NCI-H2081 (cell line): ENCODE measurements at places on chromosomes 12 and 14.

GRCh38 chr12:122865268-122866231 is 30.3 kb downstream of the HIP1R start:
- no peak for DNase-seq

DNA sequence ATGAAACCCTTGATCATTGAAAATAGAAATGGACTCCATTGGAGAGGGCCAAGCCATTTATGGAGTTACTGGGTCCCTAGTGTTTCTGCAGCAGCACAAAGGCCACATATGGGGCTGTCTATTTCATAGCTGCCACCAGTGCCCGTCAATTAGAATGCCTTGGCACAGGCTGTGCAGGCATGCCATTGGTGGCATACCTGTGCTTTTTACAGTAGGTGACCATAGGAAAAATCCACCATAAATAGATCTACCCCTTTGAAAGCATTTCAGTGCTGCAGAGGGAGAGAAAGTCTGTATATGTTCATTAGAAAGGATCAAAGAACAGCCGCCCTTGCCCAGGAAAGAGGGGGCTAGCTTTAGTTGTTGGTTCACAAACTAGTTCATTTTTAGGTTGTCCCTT is 13.1 kb downstream of the MYBPC1 start:
- DNase-seq, result no peak

- no peak for DNase-seq
These were observed 38.3 kb upstream of the PRB2 start for GRCh38 chr12:11433664-11434063.

GRCh38 chr12:121128908-121129810 is 3.5 kb upstream of the P2RX7 start:
- DNase-seq, result no peak

DNA sequence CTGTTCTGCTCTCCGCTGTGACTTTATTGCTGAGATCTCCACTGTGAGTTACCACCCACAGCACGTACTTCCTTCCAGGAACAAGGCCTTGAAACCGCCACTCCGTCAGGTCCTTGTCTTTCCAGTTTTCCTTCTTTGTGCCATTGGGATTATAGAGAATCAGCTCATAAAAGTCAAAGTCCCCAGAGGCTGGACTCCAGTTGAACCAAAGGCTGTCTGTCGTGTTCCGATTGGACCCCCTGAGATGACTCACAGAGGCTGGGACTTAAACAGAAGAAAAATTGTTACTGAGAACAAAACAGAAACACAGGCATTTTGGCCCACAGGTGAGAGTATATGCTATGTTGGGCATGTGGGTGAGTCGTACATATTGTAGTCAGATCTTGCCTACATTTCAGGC is 76.6 kb downstream of the PTPRB start:
- DNase-seq, result no peak

DNA sequence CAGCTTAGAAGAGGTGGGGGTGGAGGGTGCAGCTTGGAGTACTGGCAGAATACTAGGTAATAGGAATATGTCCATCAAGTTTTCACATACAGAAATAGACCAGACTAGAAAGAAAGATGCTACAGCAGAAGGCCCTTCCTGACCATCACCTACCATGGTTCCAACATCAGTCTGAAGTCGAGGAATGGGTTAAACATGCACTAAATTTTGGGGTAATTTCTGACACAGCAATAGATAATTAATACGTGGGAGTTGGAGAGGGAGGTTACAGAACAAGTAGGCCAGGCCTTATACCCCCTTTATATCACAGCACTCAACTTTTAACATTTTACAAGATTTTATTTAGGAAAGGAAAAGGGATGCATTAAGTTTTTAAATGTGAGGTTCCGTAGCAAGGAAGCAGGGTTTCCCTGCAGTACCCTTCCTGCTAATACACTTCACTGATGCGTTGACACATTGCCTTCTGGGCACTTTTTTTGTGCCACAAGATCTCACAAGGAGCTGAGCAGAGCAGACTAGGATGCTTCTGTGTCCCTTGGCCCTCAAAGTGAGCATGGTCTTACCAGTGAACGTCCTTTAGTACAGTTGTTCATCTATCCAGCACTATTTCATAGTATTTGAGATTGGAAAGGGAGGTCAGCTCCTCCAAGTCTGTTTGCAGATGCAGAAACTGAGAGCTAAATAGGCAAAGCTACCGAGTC is 50.8 kb downstream of the EID3 start:
- no peak for DNase-seq

GRCh38 chr12:122326586-122326985 is 60.3 kb upstream of the VPS33A start:
- no peak for DNase-seq

DNA sequence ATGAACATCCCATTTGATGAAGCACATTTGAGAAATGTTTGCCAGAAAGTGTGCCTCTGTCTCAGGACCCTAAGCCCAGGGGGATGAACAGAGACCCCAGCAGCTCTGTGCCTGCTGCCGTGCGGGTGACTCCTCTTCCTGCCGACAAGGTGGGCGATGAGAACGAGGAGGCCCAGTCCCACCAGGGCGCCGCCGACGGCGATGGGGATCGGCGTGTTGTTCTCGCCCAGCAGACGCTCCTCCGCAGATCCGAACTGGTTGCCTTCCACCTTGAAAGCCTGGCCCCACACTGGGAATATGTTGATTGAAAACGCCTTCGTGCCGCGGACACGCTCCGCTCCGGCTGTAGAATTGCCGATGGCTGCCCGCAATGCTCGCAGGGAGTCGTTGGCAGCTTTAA is 44.1 kb downstream of the LRTM2 start:
- DNase-seq, result no peak

GRCh38 chr14:72863216-72864006 is 30.5 kb downstream of the DPF3 start:
- DNase-seq, result no peak

- DNase-seq, result no peak
These were observed 2.9 kb upstream of the DHRS2 start for GRCh38 chr14:23633160-23633701.

- peak; percentile 88 for DNase-seq
These were observed 5.8 kb upstream of the GLT8D2 start for GRCh38 chr12:104055686-104056388.
